Muscle of back (tissue), 13 donors: ENCODE measurements at places on chromosomes 1 and 21.
A peak's percentile ranks its signal among the peaks of the same experiment; 100 is the strongest.

GRCh38 chr1:177933881-177934280 lies 36.0 kb downstream of the SEC16B start:
- no peak for DNase-seq

DNA sequence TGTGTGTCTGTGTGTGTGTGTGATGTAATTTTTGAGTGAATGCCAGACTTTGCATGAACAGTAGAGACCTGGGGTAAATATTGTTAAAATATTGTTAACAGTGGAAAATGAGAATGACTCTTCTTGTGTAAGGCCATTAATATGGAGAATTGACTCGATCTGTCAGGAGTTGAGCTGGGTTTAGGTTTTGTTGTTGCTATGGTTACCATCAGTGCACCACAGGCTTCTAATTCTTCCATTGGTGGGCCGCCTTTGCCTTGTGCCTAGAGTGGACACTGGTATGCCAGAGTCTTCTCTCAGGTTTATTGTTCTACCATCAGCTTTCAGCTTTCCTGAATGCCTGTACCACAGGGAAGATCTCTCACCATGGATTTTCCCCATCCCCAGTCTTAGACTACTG lies 10.0 kb upstream of the NHLH2 start:
- DNase-seq, result no peak

DNA sequence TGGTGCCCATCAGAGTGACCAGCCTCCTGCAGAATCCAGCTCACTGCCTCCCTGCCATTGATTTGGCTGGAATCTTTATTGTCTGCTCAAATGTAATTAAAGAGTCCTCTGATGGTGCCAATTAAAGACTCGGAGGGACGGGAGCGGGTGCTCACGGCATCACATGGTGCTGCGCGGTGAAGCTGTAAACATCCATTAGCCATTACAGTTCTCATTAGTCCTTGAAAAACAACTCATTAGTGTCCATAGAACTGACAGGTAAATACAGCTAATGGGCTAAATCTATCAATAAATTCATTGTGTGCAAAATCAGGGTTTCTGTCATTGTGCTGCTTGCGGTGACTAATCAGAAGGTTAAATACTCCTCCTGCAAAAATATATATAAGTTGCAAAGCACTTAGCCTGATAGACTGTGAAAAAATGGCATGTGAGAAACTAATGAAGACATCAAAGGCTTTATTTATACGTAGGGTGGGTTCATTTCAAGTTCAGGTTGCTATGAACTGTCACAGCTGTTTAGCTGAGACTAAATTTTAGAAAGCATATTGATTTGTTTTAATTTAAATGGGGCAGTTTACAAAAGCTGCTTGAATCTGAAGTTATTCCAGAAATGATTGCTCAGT lies 289.8 kb upstream of the POU3F1 start:
- no peak for DNase-seq

DNA sequence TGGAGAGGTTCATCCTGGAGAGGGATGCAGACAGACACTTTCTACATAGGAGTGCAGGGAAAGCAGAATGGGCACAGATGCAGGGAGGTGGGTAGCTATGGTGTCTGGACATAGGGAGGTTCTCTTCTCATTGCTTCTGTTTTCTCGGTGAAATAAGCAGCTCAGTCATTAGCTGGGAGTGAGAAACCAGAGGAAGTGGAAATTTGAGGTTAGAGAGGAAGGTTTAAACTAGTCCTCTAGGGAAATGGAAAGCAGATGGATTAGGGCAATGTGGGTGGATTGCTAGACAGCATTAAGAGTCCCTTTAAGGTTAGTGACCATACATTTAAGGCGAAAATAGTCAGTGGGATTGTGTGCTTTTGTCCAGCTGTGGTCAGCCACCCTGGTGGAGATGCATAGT lies 39.6 kb downstream of the MPZL1 start:
- no peak for DNase-seq

- peak; percentile 82 for DNase-seq
Measured at GRCh38 chr1:186212568-186213224, 162.4 kb downstream of the TPR start.

DNA sequence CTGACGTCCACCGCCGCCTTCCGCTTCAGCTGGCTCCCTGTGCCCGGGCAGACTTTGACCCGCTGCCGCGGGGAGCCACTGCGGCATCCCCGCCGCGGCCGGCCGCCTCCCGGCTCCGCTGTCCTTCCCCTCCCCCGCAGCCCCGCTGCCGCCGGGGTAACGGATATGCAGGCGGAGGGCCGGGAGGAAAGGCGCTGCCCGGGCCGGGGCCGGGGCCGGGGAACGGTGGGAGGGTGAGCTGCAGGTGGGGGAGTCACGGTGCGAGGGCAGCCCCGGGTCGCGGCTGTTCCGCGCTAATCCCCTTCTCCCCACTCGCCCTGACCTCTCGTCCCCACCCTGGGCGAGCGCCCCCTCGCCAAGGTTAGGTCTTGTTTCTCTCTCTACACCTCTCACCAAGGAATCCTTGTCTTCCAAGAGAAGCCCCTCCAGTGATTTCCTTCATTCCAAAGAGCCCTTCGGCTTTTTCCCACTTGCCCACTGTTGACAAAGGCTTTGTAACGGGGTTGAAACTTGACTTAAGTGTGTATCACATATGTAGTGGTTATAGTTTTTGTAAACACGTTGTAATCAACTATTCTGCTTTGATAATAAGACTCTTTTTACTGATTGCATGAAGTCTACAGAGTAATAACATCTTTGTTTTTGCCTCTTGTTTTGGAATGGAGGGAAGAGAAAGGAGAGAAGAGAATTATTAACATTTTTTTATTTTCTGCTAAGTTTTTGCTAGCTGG lies 669 bp downstream of the XPR1 start:
- DNase-seq, result no peak

DNA sequence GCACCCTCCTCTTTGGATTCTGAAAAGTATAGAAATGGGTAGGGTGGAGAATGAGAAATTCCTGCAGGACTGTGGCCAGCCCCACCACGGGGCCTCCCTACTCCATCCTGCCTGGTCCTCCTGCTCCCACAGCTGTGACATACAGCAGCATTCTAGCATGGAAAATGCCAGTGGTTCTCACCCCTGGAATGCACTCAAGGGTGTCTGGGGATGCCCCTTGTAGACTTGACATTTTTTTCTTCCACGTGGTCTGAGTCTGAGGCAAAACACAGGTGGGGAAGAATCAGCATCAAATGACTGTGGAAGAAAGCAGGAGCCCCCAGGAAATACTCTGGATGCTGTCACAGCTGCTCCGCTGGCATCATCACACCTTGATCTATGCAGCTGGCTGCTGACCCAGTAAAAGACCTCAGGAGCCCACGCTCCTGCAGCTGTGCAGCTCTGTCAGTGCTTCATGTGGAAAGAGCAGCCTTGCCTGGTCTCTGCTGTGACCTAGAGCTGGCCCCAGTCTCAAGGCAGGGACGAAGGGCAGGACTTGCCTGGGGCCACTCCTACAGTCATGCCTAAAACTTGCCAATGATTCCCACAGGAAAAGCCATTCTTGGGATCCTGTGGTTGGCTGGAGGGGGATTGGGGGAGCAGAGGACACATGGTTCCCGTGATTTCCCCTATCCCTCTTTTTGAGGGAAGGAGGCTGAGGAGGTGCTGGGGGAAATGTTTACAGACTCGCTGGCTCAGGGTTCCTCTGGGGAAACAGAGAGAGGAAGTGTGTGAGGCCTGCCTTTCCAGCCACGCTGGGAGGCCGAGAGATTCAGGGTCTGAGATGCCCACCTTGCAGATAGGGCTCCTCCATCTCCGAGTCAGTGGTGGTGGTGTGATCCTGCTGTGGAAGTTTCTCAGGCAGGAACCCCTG lies 10.8 kb upstream of the A3GALT2 start:
- DNase-seq, result no peak

DNA sequence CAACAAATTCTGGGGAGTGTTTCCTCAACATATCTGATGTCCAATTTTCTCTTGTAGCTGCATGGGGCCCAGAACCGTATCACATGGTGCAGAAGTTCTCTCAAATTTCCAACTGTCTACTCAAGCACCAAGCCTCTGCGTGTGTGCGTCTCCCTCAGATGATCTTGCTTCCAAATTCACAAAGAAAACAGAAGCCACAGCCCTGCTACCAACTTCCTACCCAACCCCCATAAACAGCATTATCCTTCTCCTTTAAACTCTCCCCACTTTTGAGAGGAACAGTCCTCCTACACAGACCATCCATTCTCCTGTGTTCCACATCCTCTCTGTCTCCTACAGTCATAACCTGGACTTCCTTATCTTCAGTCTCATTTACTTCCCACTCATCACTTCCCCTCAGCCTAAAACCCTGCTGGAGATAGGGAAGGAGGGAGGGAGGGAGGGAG lies 354.1 kb downstream of the SMYD3 start:
- no peak for DNase-seq

- no peak for DNase-seq
Measured at GRCh38 chr21:21076491-21076890, 78.3 kb downstream of the NCAM2 start.

- no peak for DNase-seq
Measured at GRCh38 chr21:46633566-46633965, 1.9 kb upstream of the PRMT2 start.

DNA sequence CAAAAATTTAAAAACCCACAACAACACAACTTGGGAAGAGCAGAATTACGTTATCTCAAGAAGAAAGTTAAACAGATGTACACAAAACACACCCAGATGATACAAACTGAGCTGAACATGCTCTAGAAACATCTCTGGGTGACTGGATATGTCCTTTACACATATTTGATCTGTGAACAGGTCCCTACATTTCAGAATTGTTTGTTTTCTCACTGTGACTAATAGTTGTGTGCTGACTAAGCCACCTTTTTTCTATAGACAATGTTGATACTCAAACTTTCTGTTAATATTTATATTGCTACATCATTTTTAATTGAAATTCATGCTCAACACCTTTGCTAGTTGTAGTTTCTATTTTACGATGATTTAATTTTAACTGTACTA lies 1.0 kb upstream of the F11R start:
- DNase-seq, result no peak

DNA sequence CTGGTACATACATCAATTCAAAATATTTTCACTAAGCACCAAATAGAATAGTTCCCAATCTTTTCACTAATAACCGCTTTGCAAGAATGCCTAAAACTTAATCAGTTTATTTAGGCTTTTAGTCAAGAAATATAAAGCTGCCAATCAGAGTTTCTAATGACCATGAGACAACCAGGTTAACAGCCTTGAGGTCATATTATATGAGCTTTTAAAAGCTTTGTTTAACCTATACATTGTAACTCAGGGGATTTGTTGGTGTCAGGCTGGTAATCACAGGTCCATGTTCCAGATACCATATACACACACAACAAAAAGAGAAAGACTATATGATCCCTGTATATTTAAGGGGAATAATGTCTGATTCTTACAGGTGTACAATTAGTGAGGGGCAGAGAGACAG lies 246.2 kb upstream of the ADGRL2 start:
- no peak for DNase-seq

DNA sequence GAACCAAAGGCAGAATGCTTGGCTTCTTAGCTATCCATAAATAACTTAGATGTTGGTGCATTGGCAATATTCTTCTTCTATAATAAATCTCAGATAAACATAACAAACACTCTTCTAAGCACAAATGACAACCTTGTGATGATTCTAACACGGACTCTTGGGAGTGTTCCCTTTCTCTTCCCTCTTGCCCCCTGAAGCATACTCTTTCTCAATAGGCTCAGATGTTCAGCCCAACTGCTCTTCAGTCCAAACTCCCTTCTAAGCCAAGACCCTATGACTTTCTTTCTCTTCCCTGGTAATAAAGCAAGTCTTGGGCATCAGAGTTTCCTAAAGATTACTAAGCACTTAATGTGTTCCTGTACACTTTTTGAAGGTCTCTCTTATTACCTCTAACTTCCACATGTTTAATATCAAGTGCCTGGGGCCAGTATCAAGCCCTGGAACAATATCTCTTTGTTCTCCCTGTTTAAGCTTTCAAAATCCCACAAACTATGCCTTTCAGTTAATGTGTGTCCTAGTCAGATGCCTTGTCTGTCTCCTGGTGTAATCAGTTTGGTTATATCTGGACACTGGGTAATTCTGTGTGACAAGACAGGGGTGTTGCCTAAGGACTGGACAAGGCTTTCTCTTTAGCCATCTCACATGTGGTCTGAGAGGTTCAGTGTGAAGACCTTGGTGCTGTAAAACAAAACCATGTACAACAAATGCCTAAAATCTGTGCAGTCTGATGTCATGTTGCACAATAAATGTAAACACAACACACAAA lies 92.9 kb upstream of the IVNS1ABP start:
- no peak for DNase-seq

GRCh38 chr1:205375835-205376545 lies 19.3 kb upstream of the KLHDC8A start:
- no peak for DNase-seq

DNA sequence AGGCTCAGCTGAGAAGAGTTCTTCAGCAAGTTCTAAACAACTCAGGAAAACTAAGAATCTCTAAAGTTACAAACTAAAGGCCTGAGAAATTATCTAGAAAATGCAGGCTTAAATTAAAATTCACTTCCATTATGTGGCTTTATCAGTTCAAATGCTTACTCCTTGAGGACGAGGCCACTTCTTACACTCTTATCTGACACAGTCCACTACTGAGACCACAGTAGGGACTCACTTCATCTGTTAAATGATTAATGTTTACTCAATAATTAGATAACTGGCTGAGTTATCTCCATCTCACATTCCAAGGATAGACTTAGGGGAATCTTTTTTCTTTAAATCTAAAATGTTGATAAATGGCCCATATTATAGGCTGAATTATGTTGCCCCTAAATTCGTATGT lies 1.6 kb downstream of the C1orf141 start:
- DNase-seq, result no peak

- no peak for DNase-seq
Measured at GRCh38 chr21:44497703-44498126, 42.3 kb downstream of the KRTAP10-1 start.
